ENCODE measurements at places on chromosomes 4 and X. TPM values are rescaled to one million over a fixed set of nuclear protein-coding genes. Genes with fewer than 3 reads are reported as not detected.

LRIT3 gene
- total RNA-seq: not detected

UGT2B17 gene
- not detected for total RNA-seq

FGD1 gene
- total RNA-seq: 0.30 TPM

COL4A6 gene
- total RNA-seq: not detected

CT45A2 gene
- total RNA-seq: not detected

EDA2R gene
- 5.8 TPM for total RNA-seq

TXK gene
- total RNA-seq: 28.6 TPM

GUCY1B1 gene
- 0.60 TPM for total RNA-seq

SGMS2 gene
- total RNA-seq: not detected

COL25A1 gene
- total RNA-seq: not detected

FGA gene
- not detected for total RNA-seq

TMSB15B gene
- total RNA-seq: 8.6 TPM

RHOXF2 gene
- total RNA-seq: not detected

DDIT4L gene
- total RNA-seq: 0.64 TPM

FGF2 gene
- 0.79 TPM for total RNA-seq

TSPAN6 gene
- total RNA-seq: 0.57 TPM

CTAG1A gene
- not detected for total RNA-seq

RIPPLY1 gene
- not detected for total RNA-seq

IRS4 gene
- total RNA-seq: not detected

MFSD8 gene
- 11.2 TPM for total RNA-seq

GNRHR gene
- total RNA-seq: not detected

FDCSP gene
- total RNA-seq: not detected

IGFBP7 gene
- 0.17 TPM for total RNA-seq

ZCCHC4 gene
- 10.5 TPM for total RNA-seq

PASD1 gene
- total RNA-seq: not detected

DIPK2B gene
- total RNA-seq: not detected

OCIAD1 gene
- 99.0 TPM for total RNA-seq

CXCL13 gene
- total RNA-seq: 0.62 TPM

ZMAT1 gene
- total RNA-seq: 2.7 TPM

GLRB gene
- not detected for total RNA-seq

SLC39A8 gene
- 28.8 TPM for total RNA-seq

GIMD1 gene
- total RNA-seq: not detected

CT45A1 gene
- total RNA-seq: not detected

CDS1 gene
- total RNA-seq: 0.17 TPM

NDST3 gene
- total RNA-seq: not detected

PHOX2B gene
- total RNA-seq: not detected

CYBB gene
- total RNA-seq: not detected

BANK1 gene
- total RNA-seq: 0.17 TPM

STARD8 gene
- 0.07 TPM for total RNA-seq

TCEAL1 gene
- total RNA-seq: 6.9 TPM

MAGEA8 gene
- not detected for total RNA-seq

SCML2 gene
- total RNA-seq: 5.1 TPM

PWWP3B gene
- total RNA-seq: not detected

MAGEA2 gene
- total RNA-seq: not detected

SPINK2 gene
- 1.4 TPM for total RNA-seq

MPP1 gene
- 24.3 TPM for total RNA-seq

NLGN4X gene
- not detected for total RNA-seq

INPP4B gene
- total RNA-seq: 60.5 TPM

HOPX gene
- total RNA-seq: 14.7 TPM

PNMA5 gene
- total RNA-seq: not detected

TMEM255A gene
- total RNA-seq: not detected

NUDT10 gene
- total RNA-seq: 0.95 TPM

F8A2 gene
- not detected for total RNA-seq

TEX13A gene
- not detected for total RNA-seq

CFP gene
- 5.1 TPM for total RNA-seq

ZXDA gene
- total RNA-seq: 2.0 TPM

CSN1S1 gene
- total RNA-seq: not detected

ADRA2C gene
- total RNA-seq: not detected

PGAM4 gene
- total RNA-seq: 0.86 TPM

EXOC1L gene
- not detected for total RNA-seq

All from activated naive CD4-positive, alpha-beta T cell treated with anti-CD3 and anti-CD28 coated beads for 36 hours (primary cell).